ENCODE measurements at places on chromosomes 4 and X.

DNA sequence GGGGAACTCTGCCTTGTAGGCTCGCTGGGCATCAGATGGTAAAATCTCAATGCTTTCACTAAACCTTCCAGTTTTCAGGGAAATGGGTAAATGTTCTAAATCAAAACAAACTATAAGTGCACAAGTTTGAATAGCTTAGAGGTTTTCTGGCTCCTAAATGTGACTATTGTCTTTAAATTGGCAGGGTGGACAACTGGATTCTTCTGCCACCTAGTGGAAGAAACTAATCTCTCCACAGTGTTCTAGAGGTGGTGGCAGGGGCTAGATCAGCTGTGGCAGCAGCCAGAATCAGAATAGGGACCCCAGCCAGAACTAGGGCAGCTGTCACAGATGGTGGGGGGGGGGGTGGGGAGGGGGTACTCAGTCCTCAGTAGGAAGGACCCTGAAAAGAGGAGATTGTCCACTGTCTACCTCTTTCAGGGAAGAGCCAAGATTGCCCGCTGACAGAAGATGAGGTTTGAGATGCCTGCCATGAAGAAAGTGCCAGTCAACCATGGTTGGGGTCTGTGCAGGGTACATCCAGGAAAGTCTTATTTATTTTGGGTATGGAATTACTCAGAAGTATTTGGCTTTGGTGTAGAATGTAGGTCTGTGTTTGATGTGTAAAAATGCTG, 201.4 kb downstream of the CCNG2 start:
- no peak overlapping the region for H3K27ac ChIP-seq
- no peaks in the 10 kb centered on the region for H3K4me1 ChIP-seq
- DNase-seq, result peak; percentile 24
- no peaks in the 10 kb centered on the region for H3K27me3 ChIP-seq
- H3K36me3 ChIP-seq, result no peaks in the 10 kb centered on the region

DNA sequence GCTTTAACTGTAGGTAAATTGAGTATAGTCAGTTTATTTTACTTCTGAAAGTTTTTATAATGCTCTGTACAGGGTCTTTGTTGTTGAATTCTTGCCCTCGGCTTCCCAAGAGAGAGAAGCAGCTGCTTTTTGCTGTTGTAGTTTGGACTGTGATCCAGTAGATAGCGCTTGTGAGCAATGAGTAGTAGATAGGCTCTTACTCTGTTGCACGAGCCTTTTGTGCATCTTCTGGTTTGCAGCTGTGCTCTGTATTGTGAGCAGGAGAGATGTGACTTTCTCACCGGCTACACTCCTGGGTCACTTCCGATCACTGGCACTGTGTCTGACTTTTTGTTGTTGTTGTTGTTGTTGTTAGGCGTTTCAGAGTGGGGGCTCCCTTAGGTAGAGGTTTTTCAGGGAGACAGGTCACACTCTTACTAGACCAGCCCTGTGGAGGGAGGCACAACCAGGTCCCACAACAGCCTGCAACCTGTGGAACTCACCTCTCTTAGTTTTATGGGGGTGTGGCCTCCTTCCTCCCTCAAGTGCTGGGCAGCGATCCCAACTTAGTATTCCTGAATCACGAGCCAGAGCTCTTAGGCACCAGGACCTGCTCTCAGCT, 822.1 kb upstream of the GALNTL6 start:
- H3K27ac ChIP-seq, result no peak overlapping the region
- no peaks in the 10 kb centered on the region for H3K27me3 ChIP-seq
- H3K4me3 ChIP-seq, result no peak overlapping the region
- no peaks in the 10 kb centered on the region for H3K4me1 ChIP-seq

GRCh38 chr4:67218883-67219282, 326.4 kb downstream of the CENPC start:
- H3K27ac ChIP-seq, result no peak overlapping the region
- H3K4me3 ChIP-seq, result no peak overlapping the region
- H3K27me3 ChIP-seq, result no peaks in the 10 kb centered on the region
- H3K4me1 ChIP-seq, result no peaks in the 10 kb centered on the region
- no peaks in the 10 kb centered on the region for H3K36me3 ChIP-seq

GRCh38 chr4:140673729-140674128, 82.5 kb downstream of the TBC1D9 start:
- DNase-seq, result no peak
- H3K27me3 ChIP-seq, result peaks cover 20% of the 10 kb centered on the region
- no peaks in the 10 kb centered on the region for H3K36me3 ChIP-seq
- no peaks in the 10 kb centered on the region for H3K4me1 ChIP-seq
- H3K4me3 ChIP-seq, result no peak overlapping the region

All from DND-41 (cell line).